ENCODE measurements at places on chromosomes 4 and X.

- DNase-seq, result no peak
Observed at GRCh38 chr4:20311856-20312255, 60.2 kb downstream of the SLIT2 start.

DNA sequence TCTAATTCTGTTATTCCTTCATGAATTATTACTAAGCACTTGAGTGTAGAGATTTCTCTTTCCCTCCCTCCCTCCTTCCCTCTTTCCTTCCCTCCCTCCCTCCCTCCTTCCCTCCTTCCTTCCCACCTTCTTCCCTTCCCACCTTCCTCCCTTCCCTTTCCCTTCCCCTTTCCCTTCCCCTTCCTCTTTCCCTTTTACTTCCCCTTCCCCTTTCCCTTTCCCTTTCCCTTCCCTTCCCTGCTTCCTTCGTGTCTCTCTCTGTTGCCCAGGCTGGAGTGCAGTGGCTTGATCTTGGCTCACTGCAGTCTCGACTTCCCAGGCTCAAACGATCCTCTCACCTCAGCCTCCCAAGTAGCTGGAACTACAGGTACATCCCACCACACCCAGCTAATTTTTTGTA, 49.4 kb upstream of the RAB40AL start:
- no peak for DNase-seq

- DNase-seq, result no peak
Observed at GRCh38 chr4:173936861-173937260, 346.6 kb downstream of the FBXO8 start.

DNA sequence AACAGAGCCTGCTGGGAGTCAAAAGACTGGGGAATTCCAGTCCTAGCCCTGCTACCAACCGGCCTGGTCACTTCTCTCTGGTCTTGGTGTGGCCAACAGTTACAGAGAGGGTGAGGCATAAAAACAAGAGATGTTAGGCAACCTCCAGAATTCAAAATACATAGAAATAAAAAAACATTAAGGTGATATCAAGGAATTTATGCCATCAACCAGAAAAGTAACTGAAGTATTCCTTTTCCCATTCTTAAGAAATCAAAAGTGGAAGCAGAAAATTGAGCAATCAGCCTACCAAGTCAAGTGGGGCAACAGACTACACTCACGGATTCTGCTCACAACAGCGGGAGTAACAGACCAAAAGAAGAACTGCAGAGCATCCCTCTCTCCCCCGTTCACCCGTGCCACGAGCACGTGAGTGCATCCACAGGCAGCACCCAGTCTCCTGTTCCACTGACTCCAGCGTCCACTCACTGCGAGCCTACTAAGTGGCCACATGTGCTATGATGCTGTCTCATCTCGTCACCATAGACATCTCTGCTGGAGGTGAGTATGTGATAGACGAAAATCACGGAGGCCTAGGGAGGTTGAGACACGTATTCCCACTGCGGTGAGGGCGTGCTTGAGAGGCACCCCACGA, 29.3 kb downstream of the AFAP1 start:
- DNase-seq, result no peak

- no peak for DNase-seq
Observed at GRCh38 chrX:154446430-154446829, 2.5 kb downstream of the FAM50A start.

- DNase-seq, result no peak
Observed at GRCh38 chrX:113743069-113743468, 840.8 kb upstream of the HTR2C start.

- no peak for DNase-seq
Observed at GRCh38 chr4:123218981-123219380, 177.6 kb upstream of the SPRY1 start.

GRCh38 chr4:41442810-41443209, 95.1 kb upstream of the LIMCH1 start:
- no peak for DNase-seq

GRCh38 chr4:24973747-24974601, 56.8 kb downstream of the LGI2 start:
- DNase-seq, result no peak

GRCh38 chr4:79497001-79497400, 89.0 kb upstream of the GK2 start:
- no peak for DNase-seq

DNA sequence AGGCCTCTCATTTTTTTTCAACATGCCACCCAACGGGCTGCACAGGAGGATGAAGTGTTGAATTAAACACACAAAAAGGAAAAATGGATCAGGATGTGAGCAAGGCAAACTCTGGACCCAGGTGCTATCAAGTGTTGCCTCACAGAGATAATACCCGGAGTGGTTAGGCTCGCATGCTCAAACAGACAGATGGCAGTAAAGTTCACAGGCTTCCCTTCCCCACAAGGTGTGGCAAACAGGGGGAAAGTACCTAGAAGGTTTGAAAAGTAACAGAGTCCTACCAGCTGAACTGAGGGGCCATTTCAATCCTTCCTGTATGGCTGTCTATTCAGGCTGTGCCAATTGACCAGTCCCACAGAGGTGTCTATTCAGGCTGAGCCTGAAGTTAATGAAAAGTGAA, 123.9 kb upstream of the GC start:
- no peak for DNase-seq

GRCh38 chr4:19030048-19030447, 1008.5 kb upstream of the LCORL start:
- no peak for DNase-seq

DNA sequence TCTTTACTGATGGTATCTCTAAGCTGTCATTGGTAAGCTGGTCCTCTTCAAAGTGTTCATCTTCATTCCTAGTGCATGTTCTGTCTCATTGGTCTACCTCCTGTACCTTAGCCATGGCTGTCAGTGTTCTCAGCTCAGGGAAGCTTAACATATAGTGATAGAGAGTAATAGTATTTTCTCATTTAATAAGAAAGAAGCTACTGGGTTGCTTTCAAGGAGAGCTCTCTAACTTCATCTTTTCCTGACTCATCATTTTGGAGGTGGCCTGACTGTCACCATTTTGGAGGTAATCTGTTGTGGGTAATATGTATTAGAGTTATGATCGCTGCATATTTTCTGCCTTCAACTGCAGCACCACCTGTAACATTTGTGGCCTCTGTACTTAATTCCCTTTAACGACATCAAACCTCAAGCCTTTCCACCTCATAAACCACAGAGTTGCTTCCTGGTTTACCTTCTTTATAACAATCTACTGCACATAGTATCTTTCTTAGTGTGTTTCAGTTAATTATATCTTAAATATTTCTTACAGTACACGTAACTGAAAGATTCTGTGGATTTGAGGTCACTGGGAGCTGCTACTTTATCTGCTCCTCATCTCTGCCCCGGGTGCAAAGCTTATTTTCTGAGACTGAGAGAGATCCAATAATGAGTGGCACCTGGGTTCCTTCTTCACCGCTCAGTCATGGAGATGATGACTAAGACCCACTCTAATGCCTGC, 474.0 kb upstream of the TECRL start:
- no peak for DNase-seq

DNA sequence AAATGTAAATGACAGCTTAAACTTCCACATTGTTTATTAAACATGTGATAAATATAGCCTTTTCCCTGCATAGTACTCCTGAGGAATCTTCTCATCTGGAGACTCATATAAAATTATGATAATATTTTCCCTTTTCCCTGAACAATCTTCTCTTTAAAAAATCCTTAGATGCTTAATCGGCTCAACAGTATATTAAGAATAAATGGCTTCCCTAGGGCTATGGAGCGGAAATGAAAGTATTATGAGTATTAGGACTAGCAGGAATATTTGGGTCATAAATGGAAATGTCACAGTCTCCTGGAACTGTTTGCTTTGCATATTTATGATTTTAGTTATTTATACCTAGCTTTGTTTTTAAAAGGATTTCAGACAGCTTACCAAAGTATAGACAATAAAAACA, 200.7 kb upstream of the PDE5A start:
- no peak for DNase-seq
